ENCODE measurements at places on chromosomes 7 and 10. TPM values are rescaled to one million over a fixed set of nuclear protein-coding genes. Genes with fewer than 3 reads are reported as not detected.

Gene IKZF1
- total RNA-seq: 379 TPM

Gene PI4K2A
- 9.9 TPM for total RNA-seq

Gene SLC29A3
- 2.4 TPM for total RNA-seq

Gene NAT16
- not detected for total RNA-seq

Gene SAMD9L
- total RNA-seq: 166 TPM

Gene PDE6C
- not detected for total RNA-seq

Gene SPDYE2B
- not detected for total RNA-seq

Gene JAKMIP3
- 0.07 TPM for total RNA-seq

DNA sequence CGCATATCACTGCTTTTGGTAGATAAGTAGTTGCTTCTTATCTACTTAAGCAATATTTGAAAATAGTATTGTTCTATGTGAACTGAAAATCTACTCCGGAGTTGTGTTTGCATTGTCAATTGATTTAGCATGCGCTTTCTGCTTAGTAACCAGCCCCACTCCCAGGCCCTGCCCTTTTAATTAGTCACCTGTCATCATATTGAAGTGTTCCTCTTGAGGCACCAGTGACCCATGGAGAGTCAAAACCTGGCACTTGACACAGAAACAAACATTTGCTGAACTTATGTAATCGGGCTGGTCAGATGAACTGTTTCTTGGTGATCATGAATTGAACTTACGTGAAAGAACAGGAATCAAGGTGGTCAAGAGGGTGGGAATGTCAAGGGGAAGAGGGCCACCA is 27.8 kb upstream of the CDHR3 start:
- DNase-seq: no peak

GRCh38 chr10:4810092-4810491 is 15.9 kb upstream of the AKR1E2 start:
- DNase-seq: no peak

GRCh38 chr7:32059289-32060011 is 10.8 kb downstream of the PDE1C start:
- DNase-seq: no peak

GRCh38 chr7:44162785-44163395 is 21.8 kb upstream of the MYL7 start:
- no peak for DNase-seq

- peak; percentile 62 for DNase-seq
Observed at GRCh38 chr10:52215745-52216361, 98.2 kb upstream of the DKK1 start.

GRCh38 chr10:77463499-77463898 is 174.1 kb downstream of the KCNMA1 start:
- DNase-seq: no peak

GRCh38 chr7:93442478-93443224 is 131.9 kb downstream of the CALCR start:
- peak; percentile 40 for DNase-seq

- DNase-seq: no peak
Observed at GRCh38 chr7:107208563-107208962, 39.8 kb downstream of the HBP1 start.

GRCh38 chr7:109772161-109772560 is 1202.5 kb downstream of the DNAJB9 start:
- no peak for DNase-seq

DNA sequence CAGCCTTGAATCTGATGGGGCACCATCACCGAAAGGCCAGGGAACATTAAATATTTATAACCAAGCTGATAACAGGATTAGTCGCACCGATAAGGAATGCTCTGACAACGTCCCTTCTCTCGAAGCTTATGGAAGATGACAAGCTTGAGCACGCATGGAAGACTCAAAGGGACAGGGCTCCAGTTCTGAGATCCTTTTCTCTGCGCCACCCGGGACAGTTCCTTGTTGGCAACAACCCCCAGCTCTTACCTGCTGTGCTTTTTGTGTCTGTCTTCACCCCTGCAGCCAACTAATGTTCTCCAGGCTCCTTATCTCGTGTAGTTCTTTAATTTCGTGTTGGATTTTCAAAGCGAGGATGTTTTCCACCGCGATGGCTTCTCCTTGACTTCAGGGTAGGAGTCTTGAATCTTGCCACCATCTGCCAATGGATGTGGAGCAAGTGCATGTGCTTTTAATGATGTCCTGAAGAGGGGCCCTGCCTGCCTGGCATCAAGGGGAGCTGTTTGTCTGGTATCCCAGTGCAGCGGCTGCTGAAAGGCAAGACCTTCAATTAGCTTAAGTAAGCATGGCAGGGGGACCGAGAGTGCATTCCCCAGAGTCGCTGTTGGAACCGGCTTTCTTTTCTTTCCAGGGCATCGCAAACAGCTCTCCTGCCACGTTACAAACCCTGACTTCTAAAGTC is 354 bp upstream of the FERD3L start:
- no peak for DNase-seq

- no peak for DNase-seq
Observed at GRCh38 chr10:120278069-120278468, 179.0 kb upstream of the PLPP4 start.

DNA sequence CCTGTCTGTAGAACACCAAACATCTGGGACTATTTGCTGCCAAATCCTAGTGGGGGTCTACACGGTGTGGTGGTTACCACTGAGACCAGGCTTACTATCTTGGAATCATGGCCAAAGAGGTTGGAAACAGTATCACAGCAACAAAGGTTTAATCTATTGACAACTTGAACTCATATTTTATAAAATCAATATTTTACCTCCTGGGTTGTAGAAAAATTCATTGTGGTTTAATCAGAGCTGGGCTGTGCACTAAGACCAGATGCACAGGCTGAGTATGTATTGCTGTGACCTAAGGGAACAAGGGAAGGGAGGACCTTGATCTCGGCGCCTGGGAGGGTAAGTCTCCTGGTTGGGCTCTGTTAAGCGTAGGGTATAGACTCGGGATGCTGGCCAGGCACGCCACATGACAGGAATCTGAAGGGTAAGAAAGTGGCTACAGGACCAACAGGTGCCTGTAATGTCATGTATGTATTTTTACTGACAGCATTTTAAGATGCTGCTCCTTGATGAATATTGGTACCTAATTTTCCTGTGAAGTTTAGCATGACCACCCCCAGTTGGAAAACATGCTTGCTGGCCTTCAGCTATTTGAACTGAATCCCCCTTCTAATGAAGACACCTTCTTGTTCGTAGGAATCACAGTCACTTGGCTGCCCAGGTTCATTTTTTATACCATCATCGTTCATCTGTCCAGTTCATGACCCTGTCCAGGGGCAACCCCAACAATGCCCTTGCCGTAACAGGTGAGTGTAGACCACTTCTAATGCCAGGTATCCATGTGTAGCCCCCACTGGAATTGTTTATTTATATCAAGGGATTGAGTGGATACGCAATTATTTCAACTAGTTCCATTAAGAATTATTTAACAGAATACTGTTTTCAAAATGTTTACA is 79.5 kb downstream of the EZH2 start:
- DNase-seq: no peak

DNA sequence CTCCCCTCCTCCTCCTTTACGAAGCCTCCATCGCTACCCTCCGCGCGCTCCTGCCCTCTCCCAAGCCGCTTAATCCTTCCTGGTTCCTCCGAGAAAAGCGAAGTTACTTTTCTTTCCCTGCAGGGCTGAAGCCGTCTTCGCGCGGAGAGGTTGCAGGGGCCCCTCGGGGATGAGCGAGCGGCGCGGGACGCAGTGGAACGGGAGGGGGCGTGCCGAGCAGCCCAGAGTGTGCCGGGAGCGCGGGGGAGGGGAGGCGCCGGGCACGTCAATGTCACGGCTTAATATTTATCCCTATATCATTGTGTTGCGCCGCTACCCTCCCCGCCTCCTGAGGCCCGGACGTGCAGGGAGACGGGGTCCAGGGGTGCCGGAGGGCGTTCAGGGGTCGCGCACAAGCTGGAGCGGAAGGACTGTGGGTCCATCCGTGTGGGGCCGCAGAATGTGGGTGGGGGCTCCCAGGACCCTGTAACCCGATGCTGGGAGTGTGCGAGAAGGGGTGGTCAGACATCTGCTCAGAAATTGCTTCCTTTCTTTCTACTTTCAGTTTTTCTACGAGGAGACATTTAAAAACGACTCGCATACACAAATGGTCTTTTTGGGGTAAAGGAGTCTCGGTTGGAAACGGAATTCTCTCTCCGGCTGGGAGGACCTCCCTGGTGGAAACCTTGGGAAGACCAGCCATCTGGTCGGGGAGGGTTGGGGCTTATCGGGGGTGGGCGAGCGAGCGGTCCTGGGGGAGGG is 2.4 kb downstream of the CDK6 start:
- peak; percentile 78 for DNase-seq

- DNase-seq: no peak
Observed at GRCh38 chr10:33067481-33067880, 109.5 kb upstream of the ITGB1 start.

DNA sequence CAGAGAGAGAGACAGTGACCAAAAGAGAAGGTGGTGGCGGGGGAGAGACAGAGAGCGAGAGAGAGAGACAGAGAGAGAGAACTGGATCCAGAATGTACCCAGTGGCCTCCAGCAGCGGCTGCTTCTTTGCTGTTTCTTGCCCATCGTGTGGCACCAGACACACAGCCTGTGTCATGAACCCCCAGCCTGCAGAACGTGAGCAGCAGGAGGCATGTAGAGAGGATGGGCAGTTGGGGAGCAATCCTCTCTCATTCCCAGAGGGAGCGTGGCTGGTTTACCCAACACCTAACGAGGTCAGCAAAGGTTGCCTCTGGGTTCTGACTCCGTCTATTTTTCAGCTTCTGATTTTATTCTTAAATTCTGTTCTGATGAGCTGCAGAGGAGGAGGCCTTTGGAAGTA is 168.1 kb downstream of the ADARB2 start:
- no peak for DNase-seq

DNA sequence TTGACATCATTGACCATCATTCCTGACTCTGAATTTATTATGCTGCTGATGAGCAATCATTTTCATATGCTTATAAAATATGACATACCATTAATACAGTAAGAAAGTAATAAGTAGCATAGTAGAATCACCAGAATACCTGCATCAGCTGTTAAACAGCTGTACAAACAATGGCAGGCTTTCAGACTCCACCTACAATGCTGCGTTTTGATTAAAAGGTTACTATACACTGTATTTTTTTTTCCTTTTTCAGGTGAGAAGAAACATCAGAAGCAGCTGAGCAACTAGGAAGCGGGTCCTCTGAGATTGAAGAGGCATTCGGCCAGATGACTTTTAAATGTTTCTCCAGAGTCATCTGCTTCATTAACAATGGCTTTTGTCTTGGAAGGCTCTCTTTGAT is 7.1 kb downstream of the ASNS start:
- no peak for DNase-seq

GRCh38 chr7:47601119-47601880 is 19.4 kb upstream of the TNS3 start:
- no peak for DNase-seq

DNA sequence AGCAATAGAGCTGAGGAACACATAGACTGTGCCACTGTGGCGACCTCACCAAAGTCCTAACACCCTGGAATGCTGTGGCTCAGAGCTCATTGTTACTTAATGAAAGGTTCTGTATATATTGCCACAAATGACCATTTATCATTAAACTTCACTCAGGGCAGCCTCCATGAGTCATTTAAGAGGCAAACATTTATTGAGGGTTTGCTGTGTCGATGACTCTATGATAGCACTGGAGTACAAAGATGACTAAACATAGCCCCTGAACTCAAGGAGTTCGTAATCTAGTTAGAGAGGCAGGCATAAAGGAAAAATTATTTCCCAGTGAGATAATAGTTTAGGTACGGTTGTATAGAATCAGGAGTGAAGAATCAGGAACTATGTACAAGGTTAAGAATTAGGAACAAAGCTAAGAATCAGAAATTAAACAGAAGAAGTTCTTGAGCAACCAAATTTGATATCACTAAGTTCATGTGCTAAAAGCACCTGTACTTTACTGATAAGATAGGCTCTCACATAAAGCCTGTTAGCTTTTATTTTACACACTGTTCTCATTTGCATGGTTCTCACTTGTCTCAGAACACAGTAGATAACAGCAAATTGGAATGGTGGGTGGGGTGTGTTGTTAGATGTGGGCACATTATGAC is 7.9 kb downstream of the ENTPD7 start:
- no peak for DNase-seq

DNA sequence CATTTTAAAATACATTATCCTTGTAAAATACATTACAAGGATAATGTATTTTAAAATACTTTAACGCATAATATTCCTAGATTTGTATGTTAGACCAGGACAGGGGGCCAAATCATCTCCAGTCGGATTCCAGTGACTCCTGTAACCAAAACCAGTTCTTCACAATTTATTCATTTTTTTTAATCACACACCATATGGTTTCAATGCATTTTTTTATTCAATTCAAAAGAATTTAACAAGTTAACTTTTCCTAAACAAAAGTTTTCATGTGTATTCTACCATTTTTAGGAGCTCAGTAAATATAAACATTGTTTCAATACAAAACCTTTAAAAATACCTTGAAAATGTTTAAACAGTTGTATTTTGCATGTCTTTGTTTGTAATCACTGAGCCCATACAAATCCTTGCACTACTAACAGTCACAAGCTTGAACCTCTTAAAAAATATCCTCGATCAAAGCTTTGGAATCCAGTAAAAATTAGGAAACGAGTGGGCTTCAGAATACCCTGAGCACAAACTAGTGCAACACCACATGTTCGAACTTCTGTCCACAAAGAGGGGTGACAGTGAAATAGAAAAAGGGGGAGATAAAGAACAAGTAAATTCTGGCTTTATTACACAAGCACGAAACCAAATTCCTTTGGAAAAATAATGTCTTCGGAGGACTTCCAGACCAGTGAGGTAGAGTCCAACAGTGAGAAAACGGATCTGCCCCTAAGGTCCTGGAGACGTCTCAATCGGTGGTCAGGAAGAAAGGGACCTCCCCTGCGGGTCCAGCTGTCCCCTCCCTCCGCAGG is 1.6 kb downstream of the CCDC71L start:
- DNase-seq: no peak

GRCh38 chr7:119196183-119196582 is 971.7 kb downstream of the ANKRD7 start:
- DNase-seq: no peak

DNA sequence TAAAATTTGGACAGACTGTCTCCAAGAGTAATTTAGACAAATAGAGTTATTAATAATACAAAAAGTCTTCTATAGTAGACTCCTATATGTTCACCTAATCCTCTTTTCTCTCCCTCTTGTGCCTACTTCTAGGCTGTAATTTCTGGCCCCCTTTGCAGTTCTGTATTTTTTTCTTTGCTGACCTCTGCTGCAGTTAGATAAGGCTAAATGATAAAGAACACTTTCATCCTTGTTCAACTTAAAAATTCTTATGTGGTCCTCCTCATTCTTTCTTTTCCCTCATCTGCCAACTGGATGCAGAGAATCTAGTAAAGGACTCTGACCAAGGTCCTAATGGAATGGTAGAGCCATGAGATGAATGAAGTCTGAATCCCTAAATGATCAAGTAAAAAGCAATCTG is 20.1 kb downstream of the GLCCI1 start:
- no peak for DNase-seq

DNA sequence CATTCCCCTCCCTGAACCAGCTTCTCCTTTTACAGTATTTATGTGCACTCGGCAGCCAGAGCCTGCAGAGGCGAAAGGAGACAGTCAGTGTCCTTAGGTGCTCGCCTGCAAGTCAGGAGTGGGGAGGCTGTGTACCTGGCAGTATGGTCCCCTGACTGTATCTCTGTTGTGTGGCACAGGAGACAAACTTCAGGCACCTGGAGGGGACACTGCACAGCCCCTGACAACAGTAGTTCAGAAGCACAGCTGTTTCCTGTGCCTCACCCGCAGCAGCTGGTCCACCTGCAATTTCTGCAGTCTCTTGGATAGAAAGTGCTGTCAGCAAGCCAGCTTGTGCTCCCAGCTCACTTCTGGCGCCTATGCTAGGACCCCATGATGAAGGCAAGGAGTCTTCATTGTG is 73.4 kb upstream of the LAMB4 start:
- DNase-seq: no peak
